Dermis lymphatic vessel endothelial cell (primary cell): ENCODE measurements at places on chromosomes 4 and X. TPM values are rescaled to one million over a fixed set of nuclear protein-coding genes. Genes with fewer than 3 reads are reported as not detected.

The MSANTD1 gene
- 0.09 and 0.11 TPM in 2 replicates for total RNA-seq

The ANOS1 gene
- under 0.01 and 0.09 TPM in 2 replicates for total RNA-seq

The CENPVL1 gene
- not detected in 2 replicates for total RNA-seq

The PPP2R2C gene
- 0.54 and 0.86 TPM in 2 replicates for total RNA-seq

The TECRL gene
- not detected in 2 replicates for total RNA-seq

The RTL5 gene
- 0.09 and 0.33 TPM in 2 replicates for total RNA-seq

The SMR3B gene
- not detected in 2 replicates for total RNA-seq

The MAGEA4 gene
- not detected in 2 replicates for total RNA-seq

The CSAG3 gene
- not detected in 2 replicates for total RNA-seq

The MGARP gene
- total RNA-seq: 0.11 TPM in 1 of 2 replicates, not detected in the other

The DCAF8L2 gene
- total RNA-seq: not detected in 2 replicates

The NHSL2 gene
- 18.4 and 40.1 TPM in 2 replicates for total RNA-seq

The FAM236A gene
- not detected in 2 replicates for total RNA-seq

The MAGEC2 gene
- total RNA-seq: not detected in 2 replicates

The SPANXB1 gene
- total RNA-seq: not detected in 2 replicates

The SLC38A5 gene
- total RNA-seq: 1.0 and 3.9 TPM in 2 replicates

The TSPAN7 gene
- 22.8 and 25.1 TPM in 2 replicates for total RNA-seq

The AFAP1 gene
- total RNA-seq: 20.6 and 21.1 TPM in 2 replicates

The NEIL3 gene
- 1.7 and 1.9 TPM in 2 replicates for total RNA-seq

The PDZD4 gene
- 0.33 and 0.43 TPM in 2 replicates for total RNA-seq

The NXF2 gene
- total RNA-seq: not detected in 2 replicates
